ENCODE measurements at places on chromosomes 6 and 20.

DNA sequence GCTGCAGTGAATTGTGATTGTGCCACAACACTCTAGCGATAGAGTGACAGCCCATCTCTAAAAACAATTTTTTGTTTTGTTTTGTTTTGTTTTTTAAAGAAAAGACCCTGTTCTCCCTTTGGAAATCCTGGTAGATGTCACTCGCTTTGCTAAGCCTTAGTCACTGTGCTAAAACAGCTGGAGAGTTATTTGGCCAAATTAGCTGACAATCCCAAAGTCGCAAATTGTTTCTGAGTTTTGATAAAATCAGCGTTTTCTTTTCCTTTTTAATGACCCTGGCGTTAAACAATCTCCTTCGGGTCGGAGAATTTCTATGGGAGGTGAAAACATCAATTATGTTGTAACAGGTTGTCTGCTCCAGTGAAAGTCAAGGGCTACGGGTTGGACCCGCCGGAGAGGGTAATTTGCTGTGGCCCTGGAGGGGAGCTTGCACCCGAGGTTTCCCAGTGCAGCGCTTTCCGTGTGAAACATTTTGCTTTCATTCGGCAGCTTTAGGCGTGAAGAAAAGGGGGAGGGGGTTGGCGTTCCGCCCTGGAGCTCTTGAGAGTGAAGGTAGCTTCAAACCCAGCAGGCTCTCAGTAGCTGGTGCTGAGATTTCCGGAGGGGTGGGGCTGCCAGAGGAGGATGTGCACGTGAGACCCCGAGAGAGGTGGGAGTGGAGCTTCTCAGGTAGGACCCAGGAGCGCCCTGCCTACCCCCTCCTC, 296.6 kb downstream of the PHACTR1 start:
- DNase-seq, result no peak

DNA sequence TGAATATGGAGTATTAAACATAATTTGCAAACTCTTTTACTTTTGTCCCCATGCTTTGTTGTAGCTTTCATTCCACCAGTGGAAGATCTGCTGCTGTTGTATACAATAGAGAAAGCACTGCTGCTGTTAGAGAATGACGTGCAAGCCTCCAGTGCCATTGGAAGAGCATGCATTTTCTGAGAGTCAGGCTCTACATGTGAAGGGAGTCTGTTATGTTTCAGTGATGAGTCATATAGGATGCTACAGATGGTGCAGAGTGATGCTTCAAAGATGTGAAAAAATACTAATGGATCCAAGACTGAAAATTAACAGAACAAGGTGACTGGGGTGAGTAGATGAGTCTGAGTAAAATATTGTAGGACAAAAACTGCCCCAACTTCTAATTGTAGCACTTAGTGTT, 22.4 kb upstream of the BACH2 start:
- no peak for DNase-seq

GRCh38 chr6:139996253-139996834, 621.9 kb upstream of the CITED2 start:
- DNase-seq, result no peak

GRCh38 chr6:25118038-25118437, 161.1 kb upstream of the CARMIL1 start:
- DNase-seq, result no peak

- no peak for DNase-seq
Measured at GRCh38 chr6:16533721-16534136, 227.5 kb downstream of the ATXN1 start.

- DNase-seq, result no peak
Measured at GRCh38 chr20:23095499-23095898, 9.4 kb upstream of the CD93 start.

GRCh38 chr20:6123649-6124014, 802 bp upstream of the FERMT1 start:
- no peak for DNase-seq

GRCh38 chr6:147238164-147238563, 33.9 kb downstream of the STXBP5 start:
- no peak for DNase-seq

GRCh38 chr6:97468981-97469380, 186.0 kb upstream of the MMS22L start:
- no peak for DNase-seq

DNA sequence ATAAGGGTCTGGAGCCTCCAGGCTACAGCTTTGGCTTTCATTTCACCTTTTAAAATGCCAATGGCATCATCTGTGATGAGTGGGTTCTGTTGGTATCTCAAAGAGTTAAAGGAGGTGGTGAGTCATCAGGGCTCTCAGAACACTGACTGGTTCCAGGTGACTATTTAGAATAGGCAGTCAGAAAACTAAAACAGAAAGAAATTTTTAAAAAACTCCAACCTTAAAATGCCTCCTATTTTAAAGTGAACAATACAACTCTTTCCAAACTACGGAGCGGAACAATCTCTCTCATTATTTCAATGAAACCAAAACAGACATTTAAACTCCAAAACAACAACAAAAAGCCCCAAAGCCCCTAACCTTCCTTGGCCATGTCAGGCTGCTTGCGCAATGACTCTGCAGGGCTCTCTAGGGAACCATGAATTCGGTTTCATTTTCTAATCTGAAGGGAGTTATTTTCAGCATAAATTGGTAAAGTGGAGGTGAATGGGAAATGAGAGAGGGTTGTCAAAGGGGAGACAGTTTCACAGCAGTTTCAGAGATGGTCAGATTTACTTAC, 194.9 kb downstream of the KIF6 start:
- no peak for DNase-seq

- no peak for DNase-seq
Measured at GRCh38 chr20:21548390-21549035, 34.6 kb upstream of the NKX2-2 start.

DNA sequence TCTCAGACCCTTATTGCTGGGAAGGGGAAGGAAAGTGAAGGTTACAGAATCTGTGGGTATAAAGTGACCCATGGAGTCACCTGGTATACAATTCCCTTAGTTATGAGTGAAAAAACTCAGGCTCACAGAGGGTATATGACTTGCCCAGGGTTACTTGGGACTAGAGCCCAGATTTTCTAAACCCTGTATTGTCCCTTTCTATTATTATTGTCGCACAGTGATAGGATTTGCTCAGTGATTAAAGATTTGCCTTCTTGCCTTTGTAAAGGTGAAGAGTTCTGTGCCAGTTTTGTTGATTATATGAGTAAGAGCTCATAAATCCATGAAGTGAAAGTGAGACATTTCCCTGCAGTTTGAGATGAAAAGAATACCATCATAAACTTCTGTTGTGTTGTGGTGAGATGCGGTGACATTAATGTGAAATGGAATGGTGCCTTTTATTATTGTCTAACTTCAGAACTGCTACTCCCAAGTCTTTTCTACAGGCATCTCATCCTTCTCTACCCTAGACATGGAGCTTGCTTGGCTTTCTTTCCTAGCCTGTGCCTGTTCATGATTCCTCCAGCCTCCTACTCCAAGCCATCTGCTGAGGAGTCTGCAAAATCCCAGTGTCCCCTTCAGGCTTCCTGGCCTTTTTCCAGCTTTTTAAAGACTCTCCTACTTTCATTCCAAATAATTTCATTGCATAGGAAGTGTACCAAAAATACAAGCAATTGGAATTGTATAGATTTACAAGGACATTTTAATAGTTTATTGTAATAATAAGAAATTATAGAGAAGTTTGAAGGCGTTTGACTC, 33.5 kb upstream of the ADIG start:
- DNase-seq, result no peak

- DNase-seq, result no peak
Measured at GRCh38 chr6:43013097-43013842, 476 bp downstream of the MEA1 start.

GRCh38 chr6:5537967-5538366, 276.7 kb downstream of the FARS2 start:
- DNase-seq, result no peak

DNA sequence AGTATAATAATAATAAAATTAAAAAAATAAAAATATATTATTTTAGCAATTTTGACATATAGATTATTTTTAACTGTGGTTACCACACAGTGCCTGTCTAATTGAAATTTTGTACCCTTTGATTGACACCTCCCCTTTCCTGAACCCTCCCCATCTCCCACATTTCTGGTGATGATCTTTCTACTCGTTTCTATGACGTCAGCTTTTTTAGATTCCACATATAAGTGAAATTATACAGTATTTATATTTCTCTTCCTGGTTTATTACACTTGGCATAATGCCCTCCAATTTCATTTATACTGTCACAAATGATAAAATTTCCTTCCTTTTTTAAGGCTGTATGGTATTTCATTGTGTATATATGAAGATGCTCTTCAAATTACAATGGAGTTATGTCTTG, 258.1 kb upstream of the PTCHD4 start:
- DNase-seq, result no peak

DNA sequence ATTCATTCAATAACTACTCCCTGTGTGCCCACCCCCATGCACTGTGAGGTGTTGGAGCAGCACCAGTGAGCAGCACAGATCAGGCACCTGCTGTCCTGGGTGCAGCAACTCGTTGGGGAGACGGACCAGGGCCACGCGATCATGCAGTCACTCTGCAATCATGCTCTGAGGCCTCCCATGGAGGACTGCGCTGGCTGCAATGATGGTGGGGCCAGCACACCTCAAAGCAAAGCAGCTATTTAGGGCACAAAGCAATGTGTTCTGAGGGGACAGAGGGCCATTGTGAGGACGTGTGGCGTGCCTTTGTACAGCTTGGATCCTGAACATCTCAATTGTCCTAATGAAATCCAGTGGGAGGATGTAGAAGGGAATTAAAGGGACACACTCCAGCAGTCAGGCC, 41.0 kb upstream of the MPC1 start:
- DNase-seq, result no peak

DNA sequence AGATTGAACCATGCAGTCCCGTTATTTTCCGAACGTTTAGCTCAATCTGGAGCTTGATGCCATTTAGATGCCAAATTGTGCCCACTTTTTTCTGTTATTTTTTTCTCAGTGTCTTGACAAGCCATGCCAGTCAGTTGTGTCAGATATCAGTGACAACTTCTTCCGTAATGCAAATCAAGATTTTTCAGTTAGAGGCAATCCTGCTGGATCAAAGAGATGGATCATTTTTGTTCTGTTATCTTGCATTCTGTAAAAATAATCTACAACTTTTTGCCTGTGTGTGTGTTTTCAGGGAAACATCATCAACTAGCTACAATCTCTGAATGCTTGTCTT, 31.1 kb upstream of the GLP1R start:
- DNase-seq, result no peak

DNA sequence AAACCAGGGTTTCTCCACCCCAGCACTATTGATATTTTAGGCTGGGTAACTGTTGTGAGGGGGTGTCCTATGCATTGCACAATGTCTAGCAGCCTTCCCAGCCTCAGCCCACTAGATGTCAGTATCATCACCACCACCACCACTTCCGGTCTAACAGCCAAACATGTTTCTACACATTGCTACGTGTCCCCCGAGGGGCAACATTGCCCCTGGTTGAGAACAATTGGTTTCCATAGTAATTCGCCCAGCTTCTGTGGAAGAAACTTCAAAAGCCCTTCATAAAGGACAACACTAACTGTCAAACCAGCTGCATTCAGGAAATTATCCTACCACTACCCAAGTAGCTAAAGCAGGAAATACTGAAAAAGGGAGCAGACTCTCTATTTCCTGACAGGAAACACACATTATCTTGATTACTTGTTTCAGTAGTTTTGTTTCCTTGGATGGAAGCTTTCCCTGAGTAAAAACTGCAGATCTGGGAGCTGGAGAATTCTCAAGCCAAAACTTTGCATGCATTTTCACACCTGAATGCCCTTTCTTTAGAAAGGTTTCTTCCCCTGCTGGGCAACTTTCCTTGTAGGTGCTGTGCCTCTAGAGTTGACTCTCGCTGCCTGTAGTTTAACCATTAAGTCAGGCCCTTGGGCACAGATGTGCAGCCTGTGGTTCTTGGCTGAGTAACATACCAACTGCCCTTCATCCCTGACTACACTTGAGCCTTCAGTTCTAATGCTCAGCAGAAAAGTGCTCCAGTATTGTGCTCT, 23.6 kb downstream of the PKHD1 start:
- peak; percentile 18 for DNase-seq

- DNase-seq, result no peak
Measured at GRCh38 chr6:121040831-121041230, 293.4 kb downstream of the TBC1D32 start.

GRCh38 chr6:165814679-165815078, 151.6 kb upstream of the PDE10A start:
- DNase-seq, result no peak

DNA sequence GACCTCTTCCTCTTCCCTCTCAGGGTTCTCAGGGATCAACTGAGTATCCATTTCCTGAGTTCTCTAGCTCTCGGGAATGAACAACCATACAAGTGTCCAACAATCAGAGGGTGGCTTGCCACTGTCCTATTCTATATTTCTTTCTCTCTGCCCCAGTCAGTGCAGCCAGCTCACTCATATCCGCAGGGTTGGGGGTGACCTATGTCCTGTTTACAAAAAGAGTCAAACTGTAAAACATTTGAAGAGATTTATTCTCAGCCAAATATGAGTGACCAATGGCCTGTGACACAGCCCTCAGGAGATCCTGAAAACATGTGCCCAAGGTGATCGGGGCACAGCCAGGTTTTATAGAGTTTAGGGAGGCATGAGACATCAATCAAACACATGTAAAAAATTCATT, 10.8 kb upstream of the BTN3A2 start:
- no peak for DNase-seq

- peak; percentile 13 for DNase-seq
Measured at GRCh38 chr6:150981095-150981494, 115.6 kb downstream of the MTHFD1L start.

GRCh38 chr6:161736326-161736725, 462.5 kb upstream of the AGPAT4 start:
- DNase-seq, result no peak

GRCh38 chr6:157461000-157461915, 80.3 kb downstream of the ZDHHC14 start:
- peak; percentile 67 for DNase-seq

- no peak for DNase-seq
Measured at GRCh38 chr6:33421344-33421643, 1.4 kb downstream of the SYNGAP1 start.

GRCh38 chr6:151063352-151063751, 176.4 kb upstream of the AKAP12 start:
- no peak for DNase-seq

DNA sequence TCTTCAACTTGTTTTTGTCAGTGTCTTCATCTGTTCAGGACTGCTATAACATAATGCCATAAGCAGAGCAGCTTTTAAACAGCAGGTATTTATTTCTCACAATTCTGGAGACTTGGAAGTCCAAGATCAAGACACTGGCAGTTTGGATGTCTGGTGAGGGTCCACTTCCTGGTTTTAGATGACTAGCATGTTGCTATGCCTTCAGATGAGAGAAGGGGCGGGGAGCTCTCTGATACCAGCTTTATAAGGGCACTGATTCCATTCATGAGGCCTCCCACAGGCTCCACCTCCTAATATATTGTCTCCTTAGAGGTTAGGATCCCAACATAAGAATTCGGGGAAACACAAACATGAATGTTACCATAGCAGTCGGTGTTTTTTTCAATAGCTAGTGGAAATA, 52.9 kb downstream of the FAM83B start:
- no peak for DNase-seq

- no peak for DNase-seq
Measured at GRCh38 chr20:41098703-41099250, 38.6 kb upstream of the PLCG1 start.

GRCh38 chr6:132268209-132268608, 133.1 kb downstream of the MOXD1 start:
- no peak for DNase-seq
